ENCODE measurements at places on chromosomes 13 and 19.

DNA sequence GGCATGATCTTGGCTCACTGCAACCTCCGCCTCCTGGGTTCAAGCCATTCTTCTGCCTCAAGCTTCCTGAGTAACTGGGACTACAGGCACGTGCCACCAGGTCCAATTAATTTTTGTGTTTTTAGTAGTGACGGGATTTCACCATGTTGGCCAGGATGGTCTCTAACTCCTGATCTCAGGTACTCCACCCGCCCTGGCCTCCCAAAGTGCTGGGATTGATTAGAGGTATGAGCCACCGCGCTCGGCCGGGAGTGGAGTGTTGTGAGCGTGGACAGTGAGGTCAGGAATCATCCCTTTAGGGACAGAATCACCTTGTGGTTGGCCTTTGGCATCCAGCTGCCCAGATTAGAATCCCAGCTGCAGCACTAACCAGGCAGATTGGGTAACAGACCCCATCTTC lies 10.3 kb downstream of the RRAS start:
- no peak for DNase-seq

DNA sequence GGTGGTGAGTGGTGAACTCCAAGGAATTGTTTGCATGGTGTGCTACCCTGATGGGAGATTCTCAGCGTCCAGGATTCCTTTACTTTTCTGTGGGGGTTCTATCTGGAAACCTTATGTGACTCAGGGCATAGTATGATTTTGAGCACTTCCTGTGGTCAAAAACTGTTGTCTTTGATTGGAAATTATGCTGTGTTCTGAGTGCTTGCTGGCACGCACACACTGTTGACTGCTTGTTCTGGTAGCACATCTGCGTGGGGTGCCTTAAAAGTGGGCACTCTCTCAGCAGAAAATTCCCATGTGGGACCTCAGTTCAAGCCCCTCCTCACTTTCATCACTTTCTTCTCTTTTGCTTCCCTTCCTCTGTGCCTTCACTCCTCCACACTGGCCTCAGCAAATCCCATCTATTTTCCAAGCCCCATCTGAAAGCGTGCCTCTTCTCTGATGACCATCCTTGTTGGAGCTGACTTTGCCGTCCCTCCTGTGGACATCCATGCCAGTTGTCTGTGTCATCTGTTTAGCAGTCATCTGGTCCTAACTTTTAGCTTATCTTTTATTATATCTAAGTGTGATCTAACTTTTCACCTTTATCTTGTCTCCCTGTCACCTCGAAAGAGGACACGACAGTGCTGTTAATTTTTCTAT lies 56.4 kb upstream of the NPAS1 start:
- DNase-seq, result no peak

GRCh38 chr13:24512197-24512907 lies at the start of gene PARP4:
PARP4 (minus strand) TSS chr13:24512778; CDS start chr13:24503776, 9,002 bp downstream.
- peak; percentile 90 for DNase-seq

GRCh38 chr13:94053986-94054593 lies 425.4 kb downstream of the DCT start:
- DNase-seq, result no peak

DNA sequence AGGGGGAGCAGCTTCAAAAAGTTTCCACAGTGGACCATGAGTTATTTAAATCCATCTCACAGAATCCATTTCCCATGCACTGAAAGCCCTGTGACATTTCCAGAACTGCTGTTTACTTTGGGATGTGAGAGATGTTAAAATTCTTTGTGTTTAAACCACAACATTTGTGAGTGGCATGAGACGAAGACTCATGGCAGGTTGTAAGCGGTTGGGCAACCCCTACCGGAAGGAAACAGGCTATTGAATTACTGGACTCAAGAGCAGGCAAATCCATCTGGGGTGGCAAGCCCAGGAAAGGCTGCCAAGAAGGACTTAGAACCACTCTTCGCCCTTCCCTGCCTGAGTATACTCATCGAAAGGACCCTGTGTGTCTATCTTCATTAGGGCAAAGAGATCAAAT lies 22.3 kb upstream of the CLDN10 start:
- DNase-seq, result no peak

- DNase-seq, result no peak
These were observed 7.8 kb downstream of the ACTMAP start for GRCh38 chr19:40742477-40742876.

- DNase-seq, result no peak
These were observed 19.2 kb downstream of the MAB21L1 start for GRCh38 chr13:35457258-35457657.

- DNase-seq, result no peak
These were observed 1023.5 kb downstream of the PCDH17 start for GRCh38 chr13:58655086-58655485.

- peak; percentile 71 for DNase-seq
These were observed 87.9 kb downstream of the LRCH1 start for GRCh38 chr13:46640843-46641242.

DNA sequence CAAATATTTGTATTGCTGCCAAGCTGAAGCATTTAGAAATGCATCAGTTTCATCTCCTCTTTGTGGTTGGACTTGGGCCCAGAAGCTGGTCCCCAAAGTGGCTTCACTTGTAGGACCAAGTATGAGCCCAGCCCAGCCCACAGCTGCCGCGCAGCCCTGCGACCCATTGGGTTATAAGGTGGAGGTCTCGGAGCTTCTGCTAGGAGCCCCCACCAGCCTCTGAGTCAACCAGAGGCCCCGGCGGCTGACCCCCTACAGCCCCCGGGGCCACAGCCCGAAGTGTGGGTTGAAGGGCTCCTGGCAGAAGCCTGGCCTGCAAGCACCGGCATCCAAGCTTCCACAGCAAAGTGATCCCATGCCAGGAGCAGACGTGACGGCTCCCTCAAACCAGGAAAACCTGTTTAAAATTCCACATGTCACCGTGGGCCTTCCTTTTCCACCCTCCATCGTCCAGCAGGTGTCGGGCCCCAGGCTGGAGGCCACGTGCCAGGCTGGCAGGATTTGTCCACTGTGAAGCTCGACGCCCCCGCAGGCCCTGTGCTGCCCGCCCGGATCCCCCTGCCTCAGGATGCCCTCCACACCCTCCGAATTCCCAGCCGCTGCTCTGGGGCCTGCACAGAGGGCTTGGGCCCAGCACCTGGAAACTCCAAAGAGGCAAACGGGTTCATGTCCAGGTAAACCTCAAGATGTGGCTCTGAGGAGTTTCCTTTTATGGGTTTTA lies 54.7 kb downstream of the C13orf46 start:
- peak; percentile 61 for DNase-seq

DNA sequence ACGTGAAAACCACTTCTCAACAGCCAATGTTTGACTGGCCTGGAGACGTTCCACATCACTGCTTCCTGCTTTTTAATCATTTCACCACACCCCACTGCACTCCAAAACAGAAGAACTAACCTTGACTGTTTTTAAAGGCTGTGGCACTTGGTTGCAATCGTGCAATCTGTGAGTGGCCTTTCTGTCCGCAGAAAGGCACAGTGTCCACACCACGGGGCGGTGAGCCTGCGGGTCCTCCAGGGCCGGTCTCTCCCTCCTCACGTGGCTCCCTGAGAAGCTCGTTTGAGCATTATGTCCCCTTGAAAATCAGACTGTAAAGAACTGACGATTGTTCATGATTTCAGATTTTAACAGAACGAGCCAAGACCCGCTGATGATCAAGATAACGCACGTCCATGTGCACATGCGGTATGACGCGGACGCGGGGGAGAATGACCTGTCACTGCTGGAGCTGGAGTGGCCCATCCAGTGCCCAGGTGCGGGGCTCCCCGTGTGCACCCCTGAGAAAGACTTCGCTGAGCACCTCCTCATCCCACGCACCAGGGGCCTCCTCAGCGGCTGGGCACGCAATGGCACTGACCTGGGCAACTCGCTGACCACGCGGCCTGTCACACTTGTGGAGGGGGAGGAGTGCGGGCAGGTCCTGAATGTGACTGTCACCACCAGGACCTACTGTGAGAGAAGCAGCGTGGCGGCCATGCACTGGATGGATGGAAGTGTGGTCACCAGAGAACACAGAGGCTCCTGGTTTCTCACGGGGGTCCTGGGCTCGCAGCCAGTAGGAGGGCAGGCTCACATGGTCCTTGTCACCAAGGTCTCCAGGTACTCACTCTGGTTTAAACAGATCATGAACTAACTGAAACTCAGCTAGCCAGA lies 13.0 kb downstream of the PROZ start:
- peak; percentile 37 for DNase-seq

DNA sequence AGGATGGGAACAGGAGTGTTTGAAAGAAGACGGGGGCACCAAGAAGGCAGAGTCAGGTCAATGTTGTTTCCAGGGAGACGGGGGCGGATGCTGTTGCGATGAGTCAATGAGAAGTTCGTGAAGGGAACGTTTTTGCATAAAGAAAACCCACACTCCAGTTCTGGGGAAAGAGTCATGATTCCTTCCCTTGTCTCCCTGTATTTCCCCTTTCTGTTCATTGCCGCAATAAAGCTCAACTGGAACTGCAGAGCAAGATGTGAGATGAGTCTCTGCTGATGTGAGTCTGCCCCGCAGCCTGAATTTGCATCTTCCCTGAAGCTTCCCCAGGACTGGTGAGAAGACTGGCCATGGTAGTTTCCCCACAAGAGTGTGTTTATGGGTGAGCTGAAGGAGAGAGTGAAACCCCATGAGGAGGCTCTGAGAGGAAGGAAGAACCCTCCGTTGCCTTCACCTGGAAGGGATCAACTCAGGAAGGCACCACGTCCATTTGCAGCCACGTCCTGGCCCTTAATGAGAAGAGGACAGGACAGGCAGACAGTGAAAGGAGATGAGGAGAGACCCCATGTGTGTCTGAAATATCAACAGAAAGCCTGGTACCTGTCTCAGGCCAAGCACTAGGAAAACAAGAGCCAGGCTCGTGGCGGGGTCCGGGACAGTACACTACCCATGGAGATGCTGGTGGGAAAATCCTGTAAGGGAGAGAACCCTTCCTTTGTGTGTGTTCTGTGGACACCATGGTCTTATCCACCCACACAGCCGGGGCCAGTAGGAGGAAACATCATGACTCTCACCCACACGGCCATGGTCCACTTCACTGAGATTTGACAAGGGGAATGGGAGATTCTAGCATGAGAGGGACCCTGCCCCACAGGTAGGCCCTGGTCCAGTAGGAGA lies 13.7 kb downstream of the LILRA1 start:
- DNase-seq, result no peak

GRCh38 chr13:107834281-107834680 lies 381.1 kb downstream of the LIG4 start:
- no peak for DNase-seq

DNA sequence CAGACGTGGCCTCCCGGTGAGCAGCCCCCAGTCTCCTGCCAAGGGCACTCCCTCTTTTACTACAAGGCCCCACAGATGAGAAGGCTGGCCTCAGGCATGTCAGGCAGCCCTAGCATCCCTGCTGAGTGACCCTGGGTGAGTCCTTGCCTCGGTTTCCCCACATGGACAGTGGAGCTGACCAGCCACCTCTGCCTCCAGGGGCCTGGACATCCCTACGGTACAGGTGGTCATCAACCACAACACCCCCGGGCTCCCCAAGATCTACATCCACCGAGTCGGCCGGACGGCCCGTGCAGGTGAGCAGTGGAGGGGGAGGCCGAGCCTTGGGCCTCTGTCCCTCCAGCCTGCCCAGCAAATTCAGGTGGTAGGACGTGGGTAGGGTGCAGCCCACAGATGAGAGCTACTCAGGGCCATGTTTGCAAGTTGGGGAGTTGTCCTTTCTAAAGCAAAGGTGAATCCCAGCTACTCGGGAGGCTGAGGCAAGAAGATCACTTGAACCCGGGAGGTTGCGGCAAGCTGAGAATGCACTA lies 5.2 kb downstream of the DDX49 start:
- no peak for DNase-seq

- no peak for DNase-seq
These were observed 70.7 kb upstream of the ANKRD10 start for GRCh38 chr13:110985541-110985940.

GRCh38 chr13:46321494-46322225 lies 65.4 kb downstream of the RUBCNL start:
- DNase-seq, result peak; percentile 78

- DNase-seq, result no peak
These were observed 3.1 kb upstream of the DACH1 start for GRCh38 chr13:71870100-71870499.

- DNase-seq, result no peak
These were observed 5.4 kb downstream of the FLT1 start for GRCh38 chr13:28489524-28489931.

DNA sequence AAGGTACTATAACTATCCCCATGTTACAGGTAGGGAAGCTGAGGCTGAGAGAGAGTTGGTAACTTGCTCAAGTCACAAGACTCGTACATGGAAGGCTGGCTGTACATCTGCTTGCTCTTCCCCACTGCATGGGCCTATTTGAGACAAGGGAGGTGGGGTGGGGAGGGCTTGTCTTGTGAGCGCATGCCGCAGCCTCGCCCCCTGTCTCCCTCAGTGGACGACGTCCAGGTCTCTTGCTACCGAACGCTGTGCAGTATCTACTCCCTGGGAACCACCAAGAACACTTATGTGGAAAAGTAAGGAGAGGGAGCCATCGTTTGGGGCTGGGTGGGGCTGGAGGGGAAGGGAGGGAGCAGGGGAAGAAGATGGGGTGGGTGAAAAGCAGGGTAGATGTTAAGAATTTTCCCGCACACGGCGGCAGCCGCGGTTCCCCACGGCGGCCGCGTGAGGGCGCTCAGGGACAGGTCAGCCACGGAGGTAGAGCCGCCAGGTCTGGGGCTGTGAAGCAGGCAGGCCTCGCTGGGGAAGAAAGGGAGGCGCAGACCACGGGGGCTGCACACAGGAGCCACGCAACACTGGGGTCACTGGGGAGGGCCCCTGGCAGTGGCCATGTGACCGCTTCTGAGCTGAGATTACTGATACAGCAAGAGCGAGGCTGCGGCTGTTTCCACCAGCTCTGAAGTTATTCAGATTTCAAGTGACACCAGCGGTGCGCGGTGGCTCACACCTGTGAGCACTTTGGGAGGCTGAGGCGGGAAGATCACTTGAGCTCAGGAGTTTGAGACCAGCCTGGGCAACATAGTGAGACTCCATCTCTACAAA lies 81.5 kb downstream of the RYR1 start:
- peak; percentile 76 for DNase-seq

DNA sequence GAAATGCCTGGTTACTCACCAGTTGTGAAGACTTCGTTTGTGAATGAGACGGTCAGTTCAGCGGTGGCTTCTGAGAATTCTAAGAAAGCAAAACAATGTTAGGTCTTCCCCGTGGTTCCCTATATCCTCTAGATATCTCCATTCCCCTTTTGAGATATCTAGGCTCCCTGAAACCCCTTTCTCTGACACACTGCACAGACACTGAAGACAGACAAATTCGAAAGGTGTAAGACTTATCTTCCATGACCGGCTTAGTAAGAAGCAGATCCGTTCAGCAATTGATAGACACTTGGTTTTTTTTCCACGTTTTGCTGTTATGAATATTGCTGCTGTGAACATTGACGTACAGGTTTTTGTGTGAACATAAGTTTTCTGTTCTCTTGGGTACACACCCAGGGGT lies 19.4 kb downstream of the GP6 start:
- DNase-seq, result no peak

- no peak for DNase-seq
These were observed 144.2 kb downstream of the FOXO1 start for GRCh38 chr13:40522282-40522681.

GRCh38 chr19:10419200-10419645 lies 1.1 kb upstream of the PDE4A start:
- no peak for DNase-seq

GRCh38 chr13:45333251-45333976 lies 7.6 kb downstream of the TPT1 start:
- DNase-seq, result no peak

Measured in ascending aorta (tissue), 2 donors.